ENCODE measurements at places on chromosomes 5 and 9.

DNA sequence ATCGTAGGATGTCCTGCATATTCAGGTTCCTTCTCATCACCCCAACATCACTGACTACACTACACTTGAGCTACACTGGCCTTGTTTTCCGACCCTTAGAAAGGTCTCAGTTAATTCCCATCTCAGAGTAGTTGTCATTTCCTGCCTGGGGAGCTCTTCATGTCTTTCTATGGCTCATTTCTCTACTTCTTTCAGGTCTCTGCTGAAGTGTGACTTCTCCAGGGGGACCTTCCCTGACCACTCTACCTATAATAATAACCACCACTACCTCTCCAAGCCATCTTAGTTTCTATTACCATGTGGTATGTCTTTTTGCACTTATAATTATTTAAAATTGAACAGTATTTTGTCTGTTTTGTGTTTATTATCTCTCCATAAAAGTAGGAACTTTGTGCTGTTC is 113.2 kb downstream of the STARD4 start:
- no peak for DNase-seq

- DNase-seq, result no peak
These were observed 14.6 kb downstream of the SEPTIN8 start for GRCh38 chr5:132762246-132763000.

GRCh38 chr5:54621709-54622108 is 104.2 kb downstream of the SNX18 start:
- DNase-seq, result no peak

GRCh38 chr5:88269222-88269771 is 652 bp upstream of the TMEM161B start:
- peak; percentile 37 for DNase-seq

DNA sequence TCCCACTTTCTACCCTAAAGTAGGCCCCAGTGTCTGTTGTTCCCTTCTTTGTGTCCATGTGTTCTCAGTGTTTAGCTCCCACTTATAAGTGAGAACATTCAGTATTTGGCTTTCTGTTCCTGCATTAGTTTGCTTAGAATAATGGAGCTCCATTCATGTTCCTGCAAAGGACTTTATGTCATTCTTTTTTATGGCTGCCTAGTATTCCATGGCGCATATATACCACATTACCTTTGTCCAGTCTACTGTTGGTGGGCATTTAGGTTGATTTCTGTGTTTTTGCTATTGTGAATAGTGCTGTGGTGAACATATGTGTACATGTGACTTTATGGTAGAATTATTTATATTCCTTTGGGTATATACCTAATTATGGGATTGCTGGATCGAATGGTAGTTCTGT is 30.4 kb downstream of the DDX4 start:
- no peak for DNase-seq
